ENCODE measurements at places on chromosomes 16 and 17.

DNA sequence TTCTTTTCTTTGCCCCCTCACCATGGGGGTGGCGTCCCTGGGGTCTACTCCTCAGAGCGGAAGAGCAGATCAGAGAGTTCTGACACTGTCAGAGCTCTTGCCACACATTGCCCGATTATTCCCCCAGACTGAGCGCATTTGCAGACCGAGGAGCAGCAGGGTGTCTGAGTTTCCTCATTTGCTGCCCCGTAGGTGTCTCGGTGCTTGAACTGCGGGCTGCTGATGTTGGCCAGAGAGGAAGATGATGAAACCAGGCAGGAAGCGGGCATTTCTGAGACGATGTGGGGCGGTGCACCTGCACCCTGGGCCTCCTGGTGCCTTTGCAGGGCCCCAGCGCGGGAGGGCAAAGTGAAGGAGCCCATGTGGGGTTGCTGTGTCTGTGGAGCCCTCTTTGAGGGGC lies 55.2 kb downstream of the ARSG start:
- peak; percentile 24 for DNase-seq

DNA sequence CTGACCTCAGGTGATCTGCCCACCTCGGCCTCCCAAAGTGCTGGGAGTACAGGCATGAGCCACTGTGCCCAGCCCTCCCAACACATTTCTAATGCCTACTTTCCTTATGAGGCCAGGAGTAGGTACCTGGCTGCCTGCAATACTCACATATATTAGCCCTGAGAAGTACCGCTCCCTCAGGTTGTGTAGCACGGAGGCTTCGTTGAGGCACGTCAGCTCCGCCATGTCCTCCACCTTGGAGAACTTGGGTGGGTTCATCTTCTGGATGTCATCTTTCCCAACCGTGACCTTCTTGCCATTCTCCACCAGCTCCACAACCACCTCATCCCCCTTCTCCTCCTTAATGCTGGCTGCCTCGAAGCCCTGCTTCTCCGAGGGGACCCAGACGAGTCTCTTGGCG lies 19.1 kb downstream of the MYH11 start:
- no peak for DNase-seq

DNA sequence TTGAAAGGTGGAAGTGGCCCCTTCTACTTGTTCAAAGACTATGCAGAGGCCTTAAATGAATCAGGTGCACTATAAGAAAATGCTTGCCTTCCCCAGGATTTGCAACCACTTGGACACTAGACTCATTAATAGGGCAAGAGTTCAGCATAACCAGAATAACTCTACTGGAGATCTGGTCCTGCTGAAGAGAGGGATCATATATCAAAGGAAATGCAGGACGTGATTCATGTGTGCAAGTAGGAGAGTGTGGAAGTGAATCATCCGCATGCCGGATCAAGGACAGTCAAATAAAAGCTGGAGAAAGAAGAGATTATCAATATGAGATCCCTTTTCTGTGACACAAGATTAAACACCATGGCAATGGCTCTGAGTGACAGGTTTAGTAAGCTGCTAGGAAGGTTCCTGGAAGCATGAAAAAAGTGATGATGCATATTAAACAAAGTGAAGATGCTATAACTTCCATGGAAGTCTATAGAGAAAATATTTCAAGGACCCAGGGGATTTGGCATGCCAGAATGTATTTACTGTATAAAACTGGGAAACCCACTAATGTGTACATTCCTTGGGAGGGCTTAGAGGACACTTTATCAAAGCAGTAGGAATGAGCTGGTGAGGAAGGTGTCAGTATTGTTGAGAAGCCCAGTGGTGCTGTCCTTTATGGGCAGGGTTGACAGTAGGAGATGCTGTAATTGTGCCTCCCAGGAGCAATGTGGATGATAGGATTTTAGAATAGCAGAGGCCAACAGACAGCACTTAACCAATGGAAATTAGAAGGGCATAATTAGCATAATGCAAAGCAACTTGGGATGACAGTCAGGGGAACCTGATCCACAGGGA lies 133.1 kb downstream of the ABCA8 start:
- DNase-seq: no peak

DNA sequence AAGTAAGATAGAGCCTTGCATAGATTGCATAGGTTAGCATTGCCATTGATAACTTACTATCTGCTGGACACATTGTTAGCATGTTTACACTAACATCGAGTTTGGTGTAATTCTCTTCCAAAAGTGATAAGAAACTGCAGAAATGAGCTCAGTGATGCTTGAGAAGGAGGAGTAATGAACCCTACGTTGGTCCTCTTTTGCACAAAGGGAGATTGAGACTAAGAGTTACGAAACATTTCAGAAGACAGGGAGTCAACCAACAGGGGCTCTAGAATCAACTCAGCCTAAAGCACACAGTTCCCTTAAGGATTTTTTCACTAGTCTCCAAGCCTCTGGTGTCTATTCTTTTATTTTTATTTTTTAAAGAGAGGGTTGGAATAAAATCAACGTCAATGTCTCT lies 6.8 kb downstream of the CCL7 start:
- no peak for DNase-seq

- DNase-seq: no peak
These were observed 3.3 kb downstream of the HOXB2 start for GRCh38 chr17:48541577-48542113.

DNA sequence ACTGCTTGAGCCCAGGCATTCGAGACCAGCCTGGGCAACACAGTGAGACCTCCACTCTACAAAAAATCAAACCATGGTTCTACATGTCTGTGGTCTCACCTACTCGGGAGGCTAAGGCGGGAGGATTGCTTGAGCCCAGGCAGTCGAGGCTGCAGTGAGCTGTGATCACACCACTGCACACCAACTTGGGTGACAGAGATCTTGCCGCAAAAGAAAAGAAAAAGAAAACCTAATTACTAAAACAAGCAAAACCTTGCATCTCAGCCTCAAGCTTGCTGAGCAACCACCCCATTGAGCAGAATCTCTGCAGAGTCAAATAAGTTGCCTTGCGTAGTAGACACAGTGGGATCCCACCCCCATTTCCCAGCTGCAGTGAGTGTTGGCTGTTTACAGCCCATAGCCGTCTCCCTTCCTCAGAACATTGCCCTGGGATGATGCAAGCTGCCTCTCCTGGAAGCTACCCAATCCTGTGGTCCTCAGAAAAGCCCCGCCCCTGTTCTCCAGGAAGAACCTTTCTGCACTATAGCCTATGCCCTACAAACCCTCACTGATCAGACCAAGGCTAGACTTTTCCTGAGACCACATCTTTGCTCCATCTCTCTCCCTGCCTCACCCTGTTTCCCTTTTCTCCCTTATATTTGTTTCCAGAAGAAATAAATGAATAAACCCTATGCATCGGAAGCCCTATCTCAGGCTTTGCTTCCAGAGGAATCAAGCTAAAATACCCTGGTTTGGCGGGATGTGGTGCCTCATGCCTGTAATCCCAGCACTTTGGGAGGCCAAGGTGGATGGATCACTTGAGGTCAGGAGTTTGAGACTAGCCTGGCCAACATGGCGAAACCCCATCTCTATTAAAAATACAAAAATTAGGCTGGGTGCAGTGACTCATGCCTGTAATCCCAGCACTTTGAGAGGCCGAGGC lies 16.7 kb upstream of the ERN2 start:
- DNase-seq: no peak

- no peak for DNase-seq
These were observed 336.2 kb downstream of the XYLT1 start for GRCh38 chr16:17134586-17134985.

GRCh38 chr16:79316004-79316458 lies 284.5 kb downstream of the MAF start:
- DNase-seq: peak; percentile 22

Measured in stimulated activated CD8-positive, alpha-beta memory T cell treated with anti-CD3 and anti-CD28 coated beads, Interleukin-15, amount 100 ng/mL, for 4 hours (primary cell).